ENCODE measurements at places on chromosomes 2 and 18.

DNA sequence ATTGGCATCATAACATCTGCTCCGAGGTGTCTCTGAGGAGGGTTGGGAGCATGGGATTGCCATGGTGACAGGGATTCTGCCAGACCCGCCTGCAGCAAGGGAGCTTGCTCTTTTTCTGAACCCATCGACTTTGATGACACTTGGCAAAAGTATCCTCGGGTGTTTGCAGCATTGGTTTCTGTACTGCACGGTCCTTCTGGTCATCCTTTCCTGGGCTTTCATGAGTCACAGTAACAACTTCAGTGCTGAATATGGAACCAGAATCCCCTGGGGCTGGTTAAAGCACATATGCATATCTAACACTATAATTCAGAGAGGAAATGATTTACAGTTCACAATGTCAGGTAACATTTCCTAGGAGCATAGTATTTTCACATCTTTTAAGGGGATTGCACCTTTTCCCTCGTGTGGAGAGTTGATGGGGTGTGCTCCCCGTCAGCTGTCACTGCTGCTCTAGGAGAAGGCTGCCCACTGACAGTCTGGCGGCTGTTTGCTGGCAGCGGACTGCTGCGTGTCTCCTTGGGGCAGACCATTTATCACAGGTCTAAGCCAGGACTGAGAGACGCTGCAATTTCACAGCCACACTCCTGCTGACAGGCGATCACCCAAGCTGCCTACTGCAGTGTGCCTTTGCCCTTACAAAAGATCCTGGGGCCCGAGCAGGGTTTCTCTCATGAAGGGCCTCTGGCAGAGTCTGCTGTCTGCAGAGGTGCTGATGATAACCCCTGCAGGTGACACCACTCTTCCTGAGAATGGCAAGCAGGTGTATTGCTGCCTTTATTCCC lies 425.3 kb downstream of the THSD7B start:
- DNase-seq = no peak

DNA sequence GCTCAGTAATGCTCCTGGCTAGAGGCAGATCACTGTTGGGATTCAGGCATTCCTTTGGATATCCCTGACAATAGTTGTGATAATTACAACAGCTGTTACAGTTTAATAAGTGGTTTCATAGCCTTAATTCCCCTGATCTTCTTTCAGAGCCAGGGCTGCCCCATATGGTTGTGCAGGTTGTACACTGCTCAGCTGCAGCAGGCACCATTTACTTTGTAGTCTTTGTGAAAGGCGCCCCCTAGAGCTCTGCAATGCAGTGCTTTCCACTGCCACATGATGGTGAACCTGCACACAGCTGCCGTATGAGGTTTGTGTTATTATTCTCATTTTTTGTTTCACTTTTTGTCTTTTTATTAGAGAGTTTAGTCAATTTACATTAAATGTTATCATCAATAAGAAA lies 239.1 kb downstream of the KCNS3 start:
- no peak for DNase-seq

DNA sequence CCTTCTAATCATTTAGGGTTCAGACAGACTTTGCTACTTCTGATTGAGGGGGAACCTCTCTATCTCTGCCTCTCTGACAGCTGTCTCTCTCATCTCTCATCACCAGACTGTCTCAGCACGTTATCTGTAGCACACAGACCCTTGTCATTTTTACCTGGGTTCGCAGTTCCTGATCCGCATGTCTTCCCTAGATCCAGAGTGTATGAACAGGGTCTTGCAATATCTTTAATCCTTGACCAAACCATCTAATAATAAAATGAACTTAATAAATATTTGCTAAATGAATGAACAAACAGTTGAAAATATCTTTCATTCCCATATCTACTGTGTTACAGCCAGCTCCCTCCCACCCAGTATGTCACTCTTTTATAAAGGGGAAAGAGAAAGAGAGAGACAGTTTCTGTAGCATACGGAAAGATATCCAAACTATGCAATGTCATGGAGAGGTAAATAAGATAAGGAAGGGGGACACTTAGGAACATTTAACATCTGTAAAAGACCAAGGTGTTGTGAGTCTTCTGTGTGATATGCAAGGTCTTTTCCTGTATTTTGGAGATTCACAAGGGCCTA lies 507.6 kb downstream of the SUCLG1 start:
- DNase-seq = no peak

DNA sequence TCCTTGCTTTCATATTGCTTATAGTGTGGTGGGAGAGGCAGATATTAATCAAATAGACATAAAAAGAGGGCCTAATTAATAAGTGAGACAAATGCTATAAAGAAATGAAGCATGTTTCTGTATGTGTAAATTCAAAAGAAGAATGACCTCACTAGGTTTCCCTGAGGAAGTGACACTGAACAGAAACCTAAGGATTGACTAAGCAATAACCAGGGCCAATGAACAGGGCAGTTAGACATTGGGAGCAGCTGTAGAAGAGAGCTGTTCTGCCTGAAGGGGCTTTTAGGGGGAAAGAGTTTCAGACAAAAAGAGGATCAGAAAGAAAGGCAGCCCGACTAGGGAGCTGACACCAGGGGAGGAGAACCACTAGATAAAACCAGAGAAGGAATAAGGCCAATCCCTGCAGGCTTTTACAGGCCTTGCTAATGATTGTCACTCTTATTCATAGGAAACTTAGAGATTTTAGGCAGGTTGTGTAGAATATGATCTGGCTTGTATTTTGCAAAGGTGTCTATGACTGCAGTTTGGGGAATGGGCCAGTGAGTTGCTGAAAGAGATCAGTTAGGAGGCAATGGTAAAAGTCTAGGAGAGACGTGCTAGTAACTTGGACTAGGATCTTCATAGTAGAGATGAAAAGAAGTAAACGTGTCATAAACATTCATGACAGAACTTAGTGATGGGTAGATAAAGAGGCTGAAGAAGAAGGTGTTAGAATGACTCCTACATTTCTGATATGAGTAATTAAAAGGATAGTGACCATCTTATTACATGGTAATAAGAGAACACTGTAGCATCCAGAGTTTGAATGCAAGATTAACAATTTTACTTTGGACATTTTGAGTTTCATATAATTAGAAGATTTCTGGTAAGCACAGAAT lies 26.8 kb upstream of the NABP1 start:
- DNase-seq = no peak

DNA sequence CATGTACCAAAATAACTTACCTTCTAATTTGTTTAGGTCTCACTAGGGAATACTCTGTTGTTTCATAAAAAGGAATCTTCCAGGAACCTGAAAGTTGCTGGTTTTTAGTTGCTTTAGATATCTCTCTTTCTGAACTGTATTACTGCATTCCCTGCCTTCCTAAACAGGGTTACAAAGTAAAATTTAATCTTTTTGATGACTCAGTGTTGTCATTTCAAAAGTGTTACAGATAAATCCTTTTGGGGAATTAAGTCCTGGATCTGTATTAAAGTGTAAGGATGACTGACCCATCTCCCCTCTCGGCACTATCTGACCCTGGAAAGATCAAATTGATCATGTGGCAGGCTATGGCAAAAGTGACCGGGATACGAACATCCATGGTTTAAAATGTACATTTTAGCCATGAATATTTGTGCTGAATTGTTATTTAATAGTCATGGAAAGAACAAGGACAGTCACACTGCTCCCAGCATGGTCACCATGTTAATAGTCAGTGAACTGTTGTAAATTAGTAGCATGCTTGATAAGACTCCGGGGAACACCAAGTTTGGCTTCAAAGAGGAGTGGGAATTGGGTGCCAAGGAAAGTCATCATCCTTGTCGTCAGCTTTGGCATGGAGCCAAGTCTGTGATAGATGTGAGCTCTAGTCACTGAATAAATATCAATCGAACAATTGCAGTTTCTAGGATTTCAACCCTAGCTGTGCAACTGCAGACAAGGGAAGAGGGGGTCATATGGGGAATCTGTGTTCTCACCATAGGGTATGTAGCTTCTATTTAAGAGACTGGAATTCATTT lies 4.2 kb downstream of the PLEKHA3 start:
- peak; percentile 72 for DNase-seq

GRCh38 chr2:119718501-119719260 lies 39.7 kb downstream of the TMEM177 start:
- DNase-seq = no peak

DNA sequence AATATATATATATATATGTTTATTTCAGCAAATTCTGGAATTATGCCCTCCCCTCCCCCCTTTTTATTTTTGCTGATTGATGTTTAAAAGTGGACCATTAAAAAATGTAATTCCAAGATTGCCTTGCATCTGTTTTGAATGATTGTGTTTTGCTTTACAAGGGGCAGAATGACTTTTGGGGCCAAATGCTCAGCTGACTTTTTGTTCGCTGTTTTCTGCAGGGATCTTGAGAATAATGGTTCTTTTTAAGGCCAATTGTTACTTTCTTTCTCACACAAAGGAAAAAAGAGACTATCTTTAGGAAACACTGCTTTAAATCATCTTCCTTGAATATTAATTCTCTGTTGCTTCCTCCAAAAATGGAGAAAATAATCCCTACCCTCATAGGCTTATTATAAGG lies 95.9 kb downstream of the FMNL2 start:
- no peak for DNase-seq

DNA sequence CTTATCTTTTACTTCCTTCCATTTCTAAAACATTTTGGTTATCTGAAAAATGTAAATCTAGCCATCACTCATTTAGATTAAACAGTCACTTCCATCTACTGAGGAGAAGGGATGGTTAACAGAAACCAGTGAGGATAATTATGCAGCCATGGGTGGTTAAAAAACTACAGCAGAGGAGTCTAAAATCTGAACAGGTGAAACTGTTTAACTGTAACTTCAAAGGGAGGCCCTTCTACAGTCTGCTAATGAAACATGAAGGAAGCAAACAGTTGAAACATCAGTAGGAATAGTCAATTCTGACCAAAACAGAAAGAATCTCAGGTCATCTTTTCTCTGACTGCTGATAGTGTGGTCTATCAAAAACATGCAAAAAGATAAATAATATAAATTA lies 71.0 kb downstream of the DTNB start:
- no peak for DNase-seq

- no peak for DNase-seq
Observed at GRCh38 chr2:190466819-190467446, 58.8 kb downstream of the MFSD6 start.

GRCh38 chr2:200613692-200614091 lies 27.9 kb downstream of the AOX1 start:
- DNase-seq = no peak

DNA sequence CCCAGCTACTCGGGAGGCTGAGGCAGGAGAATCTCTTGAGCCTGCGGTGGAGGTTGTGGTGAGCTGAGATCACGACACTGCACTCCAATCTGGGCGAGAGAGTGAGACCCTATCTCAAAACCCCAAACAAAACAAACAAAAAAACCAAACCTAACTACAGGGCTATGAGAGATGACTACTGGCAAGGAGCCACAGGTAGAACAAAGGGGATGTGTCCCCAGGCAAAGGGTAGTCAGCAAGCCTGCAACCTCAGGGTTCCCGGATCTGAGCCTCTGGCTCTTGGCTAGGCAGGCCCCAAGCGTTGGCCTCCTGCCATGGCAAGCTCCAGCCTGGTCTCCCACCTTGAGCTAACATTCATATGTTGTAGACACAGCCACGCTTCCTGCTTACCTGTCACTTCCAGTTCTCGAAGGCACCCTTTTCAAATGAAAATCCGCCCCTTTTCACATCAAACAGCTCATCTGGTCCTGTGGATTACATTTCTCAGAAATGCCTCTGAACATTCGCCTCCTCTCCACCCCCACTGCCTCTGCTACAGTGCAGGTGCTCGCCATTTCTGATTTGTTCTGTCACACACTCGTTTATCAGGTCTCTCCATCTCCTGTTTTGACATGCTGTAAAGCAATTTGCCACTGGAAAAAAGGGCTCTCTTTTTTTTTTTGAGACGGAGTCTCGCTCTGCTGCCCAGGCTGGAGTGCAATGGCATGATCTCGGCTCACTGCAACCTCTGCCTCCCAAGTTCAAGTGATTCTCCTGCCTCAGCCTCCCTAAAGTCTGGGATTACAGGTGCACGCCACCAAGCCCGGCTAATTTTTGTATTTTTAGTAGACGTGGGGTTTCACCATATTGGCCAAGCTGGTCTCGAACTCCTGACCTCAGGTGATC lies 13.1 kb upstream of the ACTR3 start:
- DNase-seq = peak; percentile 44

- DNase-seq = no peak
Observed at GRCh38 chr18:10057401-10057893, 143.6 kb downstream of the VAPA start.

DNA sequence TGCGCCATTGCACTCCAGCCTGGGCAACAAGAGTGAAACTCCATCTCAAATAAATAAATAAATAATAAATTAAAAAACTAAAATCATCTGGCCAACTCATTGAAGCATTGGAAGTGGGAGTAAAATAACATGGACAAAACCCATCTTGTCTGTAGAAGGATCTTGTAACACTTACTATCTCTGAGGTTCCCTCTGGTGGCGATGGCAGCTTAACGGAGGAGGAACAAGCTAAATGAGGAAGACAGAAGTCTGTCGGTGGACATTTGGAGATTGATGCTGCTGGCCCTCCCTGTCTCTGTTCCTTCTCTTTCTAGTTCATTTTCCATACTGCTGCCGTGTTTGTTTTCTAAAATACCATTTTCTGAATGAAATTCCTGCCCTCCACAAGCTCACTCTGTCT lies 43.4 kb downstream of the ZCCHC2 start:
- DNase-seq = peak; percentile 19

DNA sequence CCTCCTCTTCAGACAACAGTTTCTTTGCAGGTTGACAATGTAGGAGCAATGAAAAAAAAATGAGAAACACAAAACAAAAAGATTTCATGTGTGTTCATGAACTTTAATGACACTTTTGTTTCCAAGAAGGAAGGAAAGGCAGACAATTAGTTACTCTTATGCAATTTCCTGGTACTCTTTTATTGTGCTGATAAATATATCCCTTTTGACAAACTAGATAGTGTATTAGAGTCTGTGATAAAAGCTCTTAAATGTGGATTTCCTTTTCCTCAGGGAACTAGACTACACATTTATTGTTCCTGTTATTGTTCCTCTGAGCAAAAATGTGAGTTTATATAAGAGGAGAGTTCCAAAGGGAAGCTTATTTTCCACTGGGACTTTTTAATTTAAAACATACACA lies 188.7 kb upstream of the NRXN1 start:
- no peak for DNase-seq

DNA sequence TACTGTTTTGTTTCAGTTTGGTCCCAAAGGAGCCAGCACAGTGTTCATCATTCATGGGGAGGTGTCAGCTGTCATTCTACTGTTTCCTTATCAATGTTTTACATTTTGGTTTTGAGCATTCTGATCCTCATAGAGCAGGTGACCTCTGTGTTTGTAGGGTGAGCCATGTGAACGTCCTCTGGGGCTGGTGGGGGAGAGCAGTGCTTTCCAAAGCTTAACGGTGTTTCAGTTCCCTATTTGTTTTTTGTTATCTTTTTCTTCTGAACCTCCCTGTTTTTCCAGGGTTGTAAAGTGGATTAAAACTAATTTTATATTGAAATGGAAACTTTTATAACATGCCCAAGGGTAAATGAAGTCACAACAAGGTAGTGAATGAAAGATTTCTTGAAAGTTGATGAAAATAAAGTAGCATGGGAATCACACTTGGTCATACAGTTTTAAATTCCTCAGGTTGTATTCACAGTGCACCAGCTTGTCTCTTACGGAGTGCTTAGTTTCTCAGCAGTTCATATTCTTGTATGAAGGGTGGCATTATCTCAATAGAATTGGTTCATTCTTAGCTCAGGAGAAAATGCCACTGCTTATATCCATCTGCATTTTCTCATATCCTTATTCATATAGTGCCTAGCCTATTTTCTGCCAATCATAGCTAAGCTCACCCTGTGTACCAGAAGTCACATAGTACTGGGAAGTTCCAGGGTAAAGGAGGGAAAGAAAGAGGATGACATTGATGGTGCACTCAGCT lies 54.5 kb downstream of the MAP4K4 start:
- DNase-seq = no peak

- peak; percentile 89 for DNase-seq
Observed at GRCh38 chr18:48193521-48194492, 215.4 kb downstream of the ZBTB7C start.
